COLO829 (cell line): ENCODE measurements at places on chromosomes 16 and 17.

- peak; percentile 78 for DNase-seq
Measured at GRCh38 chr17:45954914-45955313, 44.1 kb upstream of the STH start.

- DNase-seq = no peak
Measured at GRCh38 chr17:42560246-42560645, 1.7 kb upstream of the COASY start.

- peak; percentile 84 for DNase-seq
Measured at GRCh38 chr16:22948603-22949368, 134.8 kb downstream of the HS3ST2 start.

- no peak for DNase-seq
Measured at GRCh38 chr16:86946396-86946795, 368.0 kb downstream of the FOXL1 start.

- DNase-seq = peak; percentile 67
Measured at GRCh38 chr16:1414532-1415260, at the start of gene UNKL. TSS of gene UNKL (minus strand) at chr16:1414704. CDS start at chr16:1414691, 13 bp downstream.

DNA sequence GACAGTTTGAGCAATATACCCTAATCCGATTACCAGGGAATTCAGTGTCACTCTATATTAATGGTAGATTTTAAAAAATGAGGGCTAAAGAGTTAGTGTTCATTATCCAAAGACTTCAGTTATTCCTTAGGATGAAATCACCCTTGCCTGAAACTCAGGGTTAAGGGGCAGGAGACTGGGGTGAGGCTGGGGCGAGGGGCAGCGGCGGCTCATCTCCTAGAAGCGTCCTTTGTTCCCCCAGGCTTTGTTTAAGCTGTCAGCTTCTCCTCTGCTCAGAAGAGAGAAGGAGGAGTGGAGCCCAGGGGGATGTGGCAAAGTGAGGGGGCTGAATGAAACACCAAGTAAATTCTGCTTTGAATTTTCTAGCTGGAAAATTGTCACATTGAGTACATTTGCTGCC, 117.7 kb upstream of the ELAC2 start:
- DNase-seq = no peak

DNA sequence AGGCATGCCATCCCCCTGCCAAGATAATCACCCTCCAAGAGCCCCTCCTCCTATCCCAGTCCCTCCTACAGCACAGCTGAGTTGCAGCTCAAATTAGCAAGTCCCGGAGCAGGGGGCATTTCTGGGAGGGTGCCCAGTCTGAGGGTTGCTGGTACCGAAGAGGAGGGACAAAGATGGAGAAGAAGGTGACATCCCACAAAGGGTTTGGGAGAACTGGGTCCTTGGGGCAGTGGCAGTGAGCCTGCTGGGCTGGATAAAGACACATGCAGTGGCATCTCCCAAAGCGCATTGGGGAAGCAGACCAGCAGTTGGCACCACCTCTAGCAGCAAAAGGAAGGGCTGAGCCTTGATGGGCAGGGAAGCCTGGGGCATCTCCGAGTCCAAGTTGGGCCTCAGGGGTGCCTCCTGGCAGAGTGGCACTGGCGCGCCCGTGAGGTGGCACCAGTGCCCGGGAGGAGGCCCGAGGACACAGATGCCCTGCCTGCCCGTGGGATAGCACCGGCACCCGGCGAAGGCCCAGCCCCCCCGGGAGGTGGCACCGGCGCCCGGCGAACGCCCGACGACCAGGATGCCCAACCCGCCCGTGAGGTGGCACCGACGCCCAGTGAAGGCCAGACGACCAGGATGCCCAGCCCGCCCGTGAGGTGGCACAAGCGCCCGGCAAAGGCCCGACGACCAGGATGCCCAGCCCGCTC, 622 bp downstream of the TOM1L2 start:
- no peak for DNase-seq

DNA sequence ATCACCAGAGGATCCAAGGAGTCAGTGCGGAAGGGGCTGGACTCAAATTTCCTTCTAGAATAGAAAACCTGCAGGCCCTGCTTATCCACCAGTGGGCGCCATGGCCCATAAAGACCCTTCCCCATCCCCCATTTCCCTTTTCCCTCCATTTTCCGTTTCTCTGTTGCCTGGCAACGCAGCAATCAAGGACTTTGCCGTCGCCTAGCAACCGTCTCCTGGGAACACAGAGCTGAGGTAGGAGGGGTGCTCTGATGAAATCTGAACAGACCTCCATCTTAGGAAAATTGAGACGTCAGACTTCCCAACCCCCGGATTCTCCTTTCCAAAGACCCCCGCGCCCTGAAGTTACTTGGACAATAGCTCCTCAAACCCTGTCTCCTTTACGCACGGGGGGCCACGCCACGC, 5.7 kb downstream of the DLG4 start:
- peak; percentile 80 for DNase-seq

GRCh38 chr16:57069635-57070370, 22.6 kb upstream of the CPNE2 start:
- no peak for DNase-seq

- peak; percentile 71 for DNase-seq
Measured at GRCh38 chr17:3827124-3827773, 18.8 kb downstream of the NCBP3 start.

DNA sequence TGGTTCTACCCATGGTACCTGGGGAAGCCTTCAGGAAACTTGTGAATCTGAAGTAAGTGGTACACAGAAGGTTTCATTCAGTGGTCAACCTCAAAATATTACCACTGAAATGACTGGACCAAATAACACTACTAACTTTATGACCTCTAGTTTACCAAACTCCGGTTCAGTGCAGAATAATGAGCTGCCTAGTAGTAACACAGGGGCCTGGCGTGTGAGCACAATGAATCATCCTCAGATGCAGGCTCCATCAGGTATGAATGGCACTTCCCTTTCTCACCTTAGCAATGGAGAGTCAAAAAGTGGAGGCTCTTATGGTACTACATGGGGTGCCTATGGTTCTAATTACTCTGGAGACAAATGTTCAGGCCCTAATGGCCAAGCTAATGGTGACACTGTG, 55.9 kb upstream of the SLC5A11 start:
- no peak for DNase-seq

DNA sequence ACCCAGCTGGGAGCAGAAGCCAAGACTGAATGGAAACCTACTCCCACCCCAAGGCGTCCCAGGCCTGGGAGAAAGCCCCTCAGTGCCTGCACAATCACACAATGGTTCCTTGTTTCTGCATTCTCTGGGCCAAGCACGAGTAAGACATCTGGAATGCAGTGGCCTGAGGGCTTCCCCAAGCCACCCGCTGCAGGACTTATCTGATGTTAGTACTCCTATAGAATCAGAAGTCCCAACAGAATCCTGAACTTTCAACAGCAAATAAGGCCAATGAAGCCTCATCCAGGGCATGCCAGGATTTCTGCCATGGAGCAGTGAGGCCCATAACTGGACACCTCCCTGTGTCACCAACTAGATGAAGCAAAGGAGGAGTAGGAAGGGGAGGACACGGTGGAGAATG, 28.6 kb downstream of the MYO18A start:
- peak; percentile 99 for DNase-seq

- DNase-seq = no peak
Measured at GRCh38 chr17:19645734-19646201, 2.8 kb upstream of the ALDH3A2 start.

GRCh38 chr16:70703041-70703834, 17.4 kb upstream of the MTSS2 start:
- no peak for DNase-seq

DNA sequence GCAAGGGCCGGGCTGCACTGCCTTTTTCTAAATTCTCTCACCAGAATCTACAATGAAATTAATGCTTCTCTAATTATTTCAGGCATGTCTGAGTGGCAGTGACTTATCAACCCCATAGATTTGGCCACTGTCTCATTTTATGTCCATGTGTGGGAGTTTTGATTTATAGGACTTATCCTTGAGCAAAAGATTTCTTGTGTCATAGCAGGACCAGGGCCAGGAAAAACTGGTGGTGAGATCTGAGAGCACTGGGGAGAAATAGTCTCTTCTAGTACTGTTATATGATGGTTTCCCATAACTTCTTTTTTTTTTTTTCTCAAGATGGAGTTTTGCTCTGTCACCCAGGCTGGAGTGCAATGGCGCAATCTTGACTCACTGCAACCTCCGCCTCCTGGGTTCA, 1.5 kb upstream of the KRT23 start:
- no peak for DNase-seq

DNA sequence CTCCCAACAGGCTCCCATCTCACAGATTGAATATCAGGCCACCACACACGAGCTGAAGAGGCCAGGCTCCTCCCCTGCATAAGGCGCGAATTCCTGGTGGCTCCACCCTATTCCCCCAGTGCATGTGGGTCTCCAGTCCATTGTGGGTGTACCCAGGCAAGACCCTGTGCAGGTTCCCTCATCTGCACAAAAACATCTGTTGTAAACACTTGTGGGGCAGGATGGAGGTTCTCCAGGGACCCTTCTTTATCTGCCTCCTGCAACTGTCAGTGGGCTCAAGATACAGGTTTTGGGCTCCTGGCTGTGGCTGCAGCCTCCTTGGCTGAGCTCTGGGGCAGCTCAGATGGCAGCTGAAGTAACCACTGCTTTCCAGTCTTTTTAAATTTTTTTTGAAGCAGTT, 17.6 kb upstream of the LGALS9 start:
- no peak for DNase-seq

DNA sequence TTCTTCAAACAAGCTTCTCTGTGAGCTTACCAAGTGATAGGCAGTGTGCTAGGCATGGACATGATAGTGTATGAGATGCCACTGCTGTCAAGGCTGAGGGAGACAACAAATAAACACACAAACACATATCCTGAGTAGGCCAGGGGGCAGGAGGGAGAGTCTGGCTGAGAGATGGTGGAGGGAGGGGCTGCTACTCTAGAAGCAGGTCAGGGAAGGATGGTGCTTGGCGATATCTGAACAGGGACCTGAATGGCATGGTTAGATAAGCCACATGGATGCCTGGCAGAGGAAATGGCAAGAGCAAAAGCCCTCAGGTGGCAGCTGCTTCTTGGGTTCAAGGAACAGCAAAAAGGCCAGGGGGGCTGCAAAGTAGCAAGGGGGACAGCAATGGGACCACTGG, 8.6 kb upstream of the CHST6 start:
- DNase-seq = no peak

- DNase-seq = no peak
Measured at GRCh38 chr17:64178011-64178825, 48.3 kb upstream of the ERN1 start.

- no peak for DNase-seq
Measured at GRCh38 chr17:21363776-21364642, 12.1 kb upstream of the KCNJ12 start.

DNA sequence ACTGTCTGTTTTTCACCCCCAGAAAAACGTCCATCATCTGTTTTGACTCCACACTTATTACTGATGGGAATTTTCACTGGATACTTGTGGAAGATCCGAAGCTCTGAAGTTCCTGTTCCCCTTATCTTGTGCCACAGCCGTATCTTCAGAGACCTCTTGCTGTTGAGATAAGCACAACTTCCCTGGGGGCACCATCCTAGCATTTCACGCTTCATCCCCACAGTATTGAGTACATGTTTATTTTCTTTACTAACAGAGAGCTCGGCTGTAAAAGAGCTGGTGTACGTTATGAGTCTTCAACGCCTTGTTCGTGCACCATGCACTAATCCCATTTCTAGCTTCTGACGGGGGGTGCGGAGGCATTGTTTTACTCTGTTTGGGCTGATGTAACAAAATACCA, 813.6 kb upstream of the EEF2KMT start:
- no peak for DNase-seq

DNA sequence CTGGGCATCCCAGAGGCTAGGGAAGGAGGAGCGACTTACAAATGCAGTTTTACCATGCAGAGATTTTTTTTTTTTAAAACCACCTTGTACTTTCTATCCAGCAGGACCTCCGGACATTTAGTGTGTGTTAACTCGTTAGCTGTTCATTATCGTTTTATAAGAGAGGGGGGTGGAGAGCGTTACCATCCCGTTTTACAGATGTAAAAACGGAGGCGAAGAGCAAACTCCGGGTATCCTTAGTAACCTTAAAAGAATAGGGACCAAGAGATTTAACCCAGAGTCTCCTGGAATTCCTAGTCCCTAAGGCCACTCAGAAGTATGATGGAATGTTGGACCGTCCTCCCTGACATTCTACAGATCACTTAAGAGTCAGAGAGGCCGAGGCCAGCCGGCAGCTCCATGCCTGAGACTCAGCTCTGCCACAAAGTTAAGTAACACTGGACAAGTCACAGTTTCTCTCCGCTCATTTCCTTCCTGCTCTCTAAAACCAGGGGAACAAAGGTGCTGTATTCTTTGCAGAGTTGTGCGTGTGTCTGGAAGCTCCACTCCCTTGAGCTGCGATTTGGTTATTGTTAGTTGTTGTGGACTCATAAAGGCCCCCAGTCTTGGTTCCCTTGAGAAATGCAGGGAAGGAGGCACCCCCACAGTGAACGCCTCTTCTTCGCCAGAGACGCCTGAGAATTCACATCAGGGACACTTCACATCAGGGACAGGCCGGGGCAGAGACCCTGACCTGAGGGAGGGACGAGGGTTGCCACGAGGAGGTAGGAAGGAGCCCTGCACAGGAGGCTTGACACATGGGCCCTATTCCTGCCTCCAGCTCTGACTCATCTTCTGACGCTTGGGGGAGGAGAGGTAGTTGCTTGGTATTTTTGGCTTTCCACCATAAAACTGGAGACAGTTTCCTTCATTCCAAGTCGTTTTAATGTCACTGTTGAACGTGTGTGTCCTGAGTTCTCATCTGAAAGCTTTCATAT, 1.2 kb downstream of the DUSP14 start:
- peak; percentile 77 for DNase-seq

GRCh38 chr17:76884995-76885893, 17.0 kb downstream of the MGAT5B start:
- DNase-seq = no peak

- no peak for DNase-seq
Measured at GRCh38 chr17:32917081-32917480, 10.9 kb upstream of the TMEM98 start.
